ENCODE measurements at places on chromosomes 3 and 15.

DNA sequence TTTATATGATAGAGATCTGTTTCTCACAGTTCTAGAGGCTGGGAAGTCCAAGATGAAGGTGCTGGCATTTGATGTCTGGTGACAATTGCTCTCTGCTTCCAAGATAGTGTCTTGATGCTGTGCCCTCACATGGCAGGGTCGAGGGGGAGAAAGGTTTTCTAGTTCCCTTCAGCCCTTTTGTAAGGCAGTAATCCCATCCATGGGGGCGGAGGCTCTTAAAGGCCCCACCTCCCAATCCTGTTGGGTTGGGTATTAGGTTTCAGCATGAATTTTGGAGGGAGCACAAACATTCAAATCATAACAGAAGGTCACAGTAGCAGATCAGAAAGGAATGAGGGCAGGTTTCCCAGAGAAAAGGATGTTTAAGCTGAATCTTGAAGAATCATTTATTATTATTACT is 601.7 kb upstream of the ZNF717 start:
- no peak for DNase-seq

DNA sequence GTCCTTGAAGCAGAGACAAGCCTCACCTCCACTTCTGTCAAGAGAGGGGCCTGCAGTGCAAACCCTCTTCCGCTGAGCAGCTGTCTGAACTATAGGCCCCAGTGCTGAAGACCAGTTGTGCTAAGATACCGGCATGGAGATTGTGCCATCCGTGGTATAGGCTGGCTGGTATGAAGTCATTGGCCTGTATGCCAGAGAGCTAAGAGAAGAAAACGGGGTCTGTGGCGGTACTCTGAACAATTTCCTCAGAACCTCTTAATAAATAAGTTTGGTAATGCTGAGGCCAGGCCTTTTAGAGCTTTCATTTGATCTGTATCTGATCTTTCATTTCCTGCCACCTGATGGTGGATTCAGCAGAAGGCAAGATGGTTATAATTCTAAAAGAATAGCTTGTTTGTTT is 123.0 kb downstream of the LRIG1 start:
- no peak for DNase-seq

DNA sequence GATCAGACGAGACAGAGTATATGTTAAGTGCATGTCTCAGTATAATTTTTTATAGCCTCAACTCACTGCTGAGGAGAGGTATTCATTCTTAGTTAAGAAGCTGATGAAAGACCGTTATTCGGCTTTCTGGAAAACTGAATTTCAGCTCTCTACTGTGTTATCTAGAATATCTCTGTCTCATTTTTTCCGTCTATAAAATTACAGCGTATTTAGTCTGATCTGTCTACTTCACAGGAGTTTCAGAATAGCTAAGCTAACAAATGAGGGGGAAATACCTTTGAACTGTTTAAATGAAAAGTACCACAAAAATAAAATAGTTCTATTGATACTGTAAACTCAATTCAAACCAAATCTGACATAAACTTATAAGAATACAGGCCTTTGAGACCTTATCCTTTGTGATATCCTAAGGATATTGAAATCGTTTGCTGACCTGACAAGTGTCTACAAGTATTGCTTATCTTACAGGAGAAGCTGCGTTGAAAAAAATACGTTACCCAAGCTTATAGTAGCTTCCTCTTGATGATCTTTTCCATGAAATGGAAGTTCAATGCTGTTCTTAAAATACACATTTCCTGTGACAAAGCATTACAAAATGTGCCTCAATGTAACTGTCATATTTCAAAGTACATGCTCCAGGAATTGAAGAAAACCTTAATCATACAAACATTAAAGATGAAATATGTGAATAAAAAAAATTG is 104.6 kb downstream of the IL1RAP start:
- DNase-seq = no peak

GRCh38 chr3:141081141-141081795 is 30.1 kb downstream of the SPSB4 start:
- no peak for DNase-seq

GRCh38 chr3:106827515-106828213 is 549.6 kb upstream of the CCDC54 start:
- no peak for DNase-seq

DNA sequence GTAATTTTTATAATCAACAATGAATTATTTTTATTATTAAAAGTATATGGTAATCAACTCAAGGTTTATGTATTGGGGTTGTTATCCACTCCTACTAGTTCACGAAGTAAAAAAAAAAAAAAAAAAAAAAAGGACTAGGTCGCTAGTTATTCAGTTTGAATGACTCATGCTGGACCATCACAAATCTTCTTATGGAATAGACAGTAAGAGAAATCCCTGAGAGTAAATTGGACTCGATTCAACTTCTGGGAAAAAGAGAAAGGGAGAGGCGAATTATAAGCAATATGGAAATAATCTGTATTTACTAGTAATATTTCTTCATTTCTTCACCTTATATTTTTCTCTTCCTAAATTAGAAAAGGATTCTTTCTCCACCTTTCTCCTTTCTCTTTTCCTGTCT is 2.0 kb downstream of the MYEF2 start:
- DNase-seq = no peak

DNA sequence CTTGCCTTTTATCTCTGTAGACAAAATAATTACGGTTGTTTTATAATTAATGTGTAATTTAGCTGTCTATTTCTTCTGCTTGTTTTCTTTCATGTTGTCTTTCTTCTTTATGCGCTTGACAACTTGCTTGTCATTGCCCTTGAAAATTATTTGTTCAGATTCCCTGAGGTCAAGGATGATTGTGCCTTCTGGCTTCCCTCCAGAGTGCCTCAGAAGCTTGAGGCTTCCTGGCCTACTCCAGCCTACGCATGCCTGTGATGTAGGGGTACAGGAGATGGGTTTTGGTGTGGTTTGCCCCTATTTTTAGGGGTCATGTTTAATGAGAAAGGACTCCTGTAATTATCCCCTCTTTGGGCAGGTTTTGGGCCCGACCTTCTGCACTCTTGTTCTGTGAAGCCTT is 231.5 kb downstream of the SV2B start:
- DNase-seq = no peak
